ENCODE measurements at places on chromosomes 7 and 10.

DNA sequence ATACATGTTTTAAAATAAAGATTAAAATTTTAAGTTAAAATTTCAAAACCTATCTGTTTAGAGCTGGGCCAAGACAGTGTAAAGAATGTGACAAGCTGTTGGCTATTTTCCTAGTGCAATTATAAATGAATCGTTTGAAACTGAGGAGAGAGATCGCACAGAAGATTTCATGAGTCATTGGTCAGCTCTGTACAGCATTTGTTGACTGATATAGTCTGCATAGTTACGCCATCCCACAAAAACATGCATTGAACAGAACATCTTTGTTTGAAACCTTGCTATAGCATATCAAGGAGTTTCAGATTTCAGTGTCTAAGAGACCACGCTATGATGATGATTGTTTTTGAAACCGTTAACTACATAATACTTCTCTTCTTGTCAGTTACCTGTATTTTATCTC, 1.3 kb upstream of the C10orf67 start:
- DNase-seq, result peak; percentile 93

DNA sequence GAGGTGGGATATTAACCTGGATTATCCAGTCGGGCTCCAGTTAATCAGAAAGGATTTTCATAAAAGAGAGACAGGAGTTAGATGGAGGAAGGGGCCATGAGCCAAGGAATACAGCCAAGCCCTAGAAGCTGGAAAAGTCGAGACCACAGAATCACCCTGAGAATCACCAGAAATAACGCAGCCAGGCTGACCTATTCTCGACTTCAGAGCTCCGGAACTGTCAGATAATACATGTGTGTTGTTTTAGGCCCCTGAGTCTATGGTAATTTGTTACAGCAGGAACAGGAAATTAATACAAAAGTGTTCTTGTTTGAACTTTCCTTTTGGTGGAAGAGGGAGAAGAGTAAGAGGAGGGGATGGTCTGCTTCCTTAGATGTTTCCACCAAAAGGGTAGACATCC, 208.1 kb downstream of the JCAD start:
- no peak for DNase-seq

DNA sequence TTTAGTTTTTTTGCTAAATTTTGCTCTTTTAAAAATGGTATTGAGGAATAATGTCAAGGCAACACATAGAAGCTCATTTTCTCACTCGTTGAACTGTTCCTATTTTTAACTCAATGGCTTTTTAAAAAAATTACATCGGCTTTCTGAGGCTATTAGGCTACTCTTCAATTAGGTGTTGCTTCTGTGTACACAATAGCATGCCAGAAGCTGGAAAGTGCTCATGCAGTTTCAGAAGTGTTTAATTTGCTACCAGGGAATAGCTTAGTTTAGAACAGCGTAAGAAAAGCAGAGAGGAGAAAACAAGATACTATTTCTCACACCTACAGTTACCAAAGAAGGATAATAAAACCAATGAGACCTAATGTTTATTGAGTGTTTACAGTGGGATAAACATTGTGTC, 157.4 kb downstream of the NXPH1 start:
- no peak for DNase-seq

DNA sequence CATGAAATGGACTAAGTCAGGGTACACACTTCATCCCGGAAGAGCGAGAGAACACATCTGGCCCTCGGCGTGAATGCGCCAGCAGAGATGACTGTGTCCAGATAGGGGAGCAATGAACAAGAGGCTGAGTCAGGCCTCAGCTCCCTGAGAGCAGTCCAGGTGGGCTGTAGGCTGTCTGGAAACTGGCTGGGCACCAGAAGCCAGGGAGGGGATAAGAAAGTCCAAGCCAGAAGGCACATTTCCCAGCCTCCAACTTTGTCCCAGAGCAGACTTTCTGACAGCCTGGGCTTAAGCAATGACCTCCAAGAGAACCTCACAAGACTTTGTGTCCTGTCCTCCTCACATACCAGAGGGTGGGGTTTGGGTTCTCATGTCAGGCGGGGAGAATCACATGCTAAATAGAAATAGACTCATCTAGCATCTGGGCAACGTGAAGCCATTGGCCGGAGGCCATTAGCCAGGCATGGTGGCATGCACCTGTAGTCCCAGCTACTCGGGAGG, 157.2 kb downstream of the ARHGAP12 start:
- DNase-seq, result peak; percentile 56

GRCh38 chr7:45219130-45219529, 61.5 kb downstream of the RAMP3 start:
- DNase-seq, result no peak

DNA sequence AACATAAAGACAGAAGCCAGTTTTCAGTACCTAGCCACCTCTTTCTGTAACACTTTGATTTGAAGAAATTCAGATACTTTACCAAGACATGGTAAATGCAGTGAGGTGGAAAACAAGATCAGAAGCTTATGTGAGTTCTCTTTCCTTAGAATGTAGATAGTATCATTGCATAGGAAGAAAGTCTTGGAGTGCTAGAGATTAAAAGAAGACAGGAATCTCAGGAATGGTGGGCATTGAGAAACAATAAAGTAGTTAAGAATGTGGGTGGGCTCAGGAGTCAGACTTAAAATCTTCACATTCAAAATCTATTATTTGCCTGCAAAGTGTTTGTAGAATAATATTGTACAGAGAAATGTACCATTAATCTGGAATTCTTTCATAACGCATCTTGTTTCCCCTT, 58.9 kb downstream of the POLL start:
- peak; percentile 3 for DNase-seq

DNA sequence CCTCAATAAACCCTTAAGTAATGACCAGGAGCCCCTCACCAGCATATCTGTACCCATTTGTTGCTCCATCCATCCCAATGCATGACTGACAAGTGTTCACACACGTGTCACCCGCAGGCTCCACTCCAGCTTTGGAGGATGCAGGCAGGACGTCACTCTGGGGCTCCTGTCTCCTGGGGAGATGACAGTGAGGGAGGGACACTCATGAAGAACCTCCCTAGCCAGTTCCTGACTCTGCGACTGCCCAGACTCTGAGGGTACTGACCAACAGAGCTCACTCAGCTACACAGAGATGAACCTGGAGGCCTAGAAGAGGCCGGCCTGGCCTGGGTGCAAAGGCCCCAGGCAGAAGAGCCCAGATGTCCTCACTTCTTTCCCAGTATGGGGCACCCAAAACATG, 135.1 kb upstream of the RET start:
- DNase-seq, result no peak

DNA sequence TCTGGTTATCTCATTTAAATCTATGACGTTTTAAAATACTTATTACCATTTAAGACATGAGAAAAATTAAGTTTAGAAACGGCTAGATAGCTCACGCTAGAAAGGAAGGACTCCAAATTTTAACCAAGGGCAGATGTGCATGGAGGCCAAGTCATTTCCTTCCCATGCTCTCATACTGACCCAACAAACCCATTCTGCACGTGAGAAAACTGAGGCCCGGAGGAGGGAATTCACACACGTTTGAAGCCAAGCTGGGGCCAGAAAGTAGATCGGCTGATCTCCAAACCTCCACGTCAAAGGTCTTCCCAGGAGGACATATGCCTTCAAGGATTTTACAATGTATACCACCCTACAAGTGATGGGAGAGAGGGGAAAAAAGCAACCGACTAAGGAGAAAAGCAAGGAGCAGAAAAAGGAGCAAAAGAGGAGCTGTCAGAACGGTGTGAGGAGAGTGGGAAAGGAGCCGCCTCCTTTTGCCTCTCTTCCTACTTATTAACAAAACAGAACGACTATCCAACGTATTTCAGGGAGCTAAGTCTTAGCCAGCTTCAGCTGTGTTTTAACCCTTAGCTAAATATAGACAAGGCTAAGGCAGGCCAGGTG, 645 bp upstream of the SIRT1 start:
- DNase-seq, result no peak

DNA sequence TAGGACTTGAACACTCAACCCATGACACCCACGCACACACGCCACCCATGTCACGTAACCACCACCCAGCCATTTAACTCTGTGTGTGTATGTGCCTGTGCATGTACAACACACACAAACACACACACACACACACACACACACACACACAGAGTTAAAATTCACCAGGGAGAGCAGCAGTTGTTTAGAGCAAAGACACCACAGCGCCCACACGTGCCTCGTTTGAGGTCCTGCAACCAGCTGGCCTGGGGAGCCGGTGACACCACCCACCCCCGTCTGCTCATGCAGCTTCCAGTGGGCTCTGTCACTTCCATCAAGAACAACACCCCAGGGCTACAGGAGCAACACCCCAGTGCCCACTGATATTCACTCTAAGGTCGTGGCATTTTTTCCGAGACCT, 97.4 kb downstream of the ELFN1 start:
- DNase-seq, result peak; percentile 17

DNA sequence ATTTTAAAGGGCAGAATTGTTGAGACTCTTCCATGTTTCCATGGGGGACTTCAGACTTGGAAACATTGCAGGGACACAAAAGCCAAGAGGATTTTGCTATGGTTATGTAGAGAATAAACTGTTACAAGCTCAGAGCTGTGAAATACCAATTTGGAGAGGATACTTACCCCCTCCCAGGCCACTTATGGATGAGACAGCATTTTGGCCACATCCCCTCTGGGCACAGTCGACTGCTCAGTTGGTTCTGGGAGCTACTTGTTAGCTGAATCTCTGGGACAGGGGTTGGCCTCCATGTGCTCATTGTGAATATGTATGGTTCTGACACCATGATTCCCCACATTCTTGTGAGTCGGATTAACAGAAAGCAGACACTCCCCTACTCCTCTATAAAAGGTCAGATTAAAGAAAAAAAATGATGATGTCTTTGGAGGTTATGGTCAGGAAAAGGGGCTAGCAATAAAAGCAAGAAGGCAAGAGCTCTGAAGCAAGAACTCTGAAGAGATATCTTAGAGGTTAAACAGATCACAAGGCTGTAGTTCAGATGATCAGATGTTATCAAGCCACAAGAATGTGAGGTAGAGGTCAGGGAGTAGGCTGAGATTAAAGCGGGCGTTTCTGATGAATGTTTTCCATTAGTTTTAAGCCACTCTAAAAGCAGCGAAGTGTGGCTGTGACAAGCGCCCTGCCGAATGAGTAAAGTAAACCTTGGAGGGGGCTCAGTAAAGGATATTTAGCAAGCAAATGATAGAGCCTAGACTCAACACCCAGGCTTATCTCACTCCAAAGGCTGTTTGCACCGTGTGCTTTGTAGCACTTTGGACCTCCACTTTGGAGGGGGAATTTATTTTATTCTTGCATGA, 17.2 kb downstream of the STAMBPL1 start:
- no peak for DNase-seq

DNA sequence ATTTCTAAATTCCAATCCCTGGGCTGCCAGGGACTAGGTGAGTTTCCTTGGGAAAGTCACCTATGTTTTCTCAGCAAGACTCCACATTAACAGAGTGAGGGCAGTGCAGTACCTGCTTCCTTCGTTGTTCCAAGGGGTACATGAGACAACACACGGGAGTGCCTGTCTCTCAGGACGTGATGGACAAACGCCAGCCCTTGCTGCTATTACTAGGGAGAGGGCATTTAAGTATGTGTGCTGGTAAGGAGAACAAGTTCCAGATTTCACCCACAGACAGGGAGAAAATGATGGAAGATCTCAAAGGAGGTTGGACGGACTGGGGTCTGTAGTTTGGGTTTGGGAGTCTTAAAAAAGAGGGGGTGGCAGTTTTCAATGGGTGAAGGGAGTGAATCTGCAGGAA, 195.7 kb downstream of the HERPUD2 start:
- DNase-seq, result no peak

GRCh38 chr10:75398692-75399460, 2.7 kb downstream of the ZNF503 start:
- peak; percentile 52 for DNase-seq

- DNase-seq, result peak; percentile 48
Measured at GRCh38 chr7:66921396-66921917, 432 bp downstream of the TMEM248 start.

- DNase-seq, result peak; percentile 41
Measured at GRCh38 chr10:123622381-123622780, 43.8 kb upstream of the GPR26 start.

DNA sequence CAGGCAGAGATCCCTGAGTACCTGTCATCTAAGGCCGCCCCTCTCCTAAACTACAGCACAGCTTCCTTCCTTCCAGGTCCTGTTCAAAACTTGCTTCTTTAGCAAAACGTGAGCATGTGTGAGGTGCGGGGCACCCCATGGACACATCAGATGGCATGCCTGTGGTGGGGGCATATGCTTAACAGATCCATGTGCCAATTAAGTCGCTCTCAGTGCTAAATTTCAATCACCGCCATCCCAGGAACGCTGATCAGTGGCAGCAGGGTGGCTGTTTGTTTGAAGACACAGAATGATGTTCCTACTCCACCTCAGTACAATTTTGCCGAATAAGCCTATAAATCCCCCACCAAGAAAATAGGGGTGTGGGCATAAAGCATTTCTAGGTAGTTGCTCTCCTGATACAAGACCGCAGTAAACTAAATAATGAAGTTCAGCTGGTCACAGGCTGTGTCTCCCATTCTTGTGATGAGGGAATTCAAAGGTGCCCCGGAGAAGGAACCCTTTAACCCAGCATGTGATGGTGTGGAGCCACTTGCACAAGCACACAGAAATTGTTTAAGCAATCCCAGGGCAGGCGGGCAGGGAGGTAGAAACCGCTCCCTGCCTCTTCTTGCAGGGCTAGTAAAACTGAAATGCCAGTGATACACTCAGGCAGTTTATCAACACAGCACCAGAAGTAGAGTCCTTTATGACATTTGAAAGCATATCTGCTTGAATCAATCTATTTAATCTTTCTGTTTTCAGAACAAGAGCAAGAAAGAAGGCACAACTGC, 205.7 kb downstream of the SORCS1 start:
- no peak for DNase-seq
